Inflammatory macrophage treated with lipopolysaccharide for 4 hours (primary cell): ENCODE measurements at places on chromosomes 7 and 10.
A peak's percentile ranks its signal among the peaks of the same experiment; 100 is the strongest.

DNA sequence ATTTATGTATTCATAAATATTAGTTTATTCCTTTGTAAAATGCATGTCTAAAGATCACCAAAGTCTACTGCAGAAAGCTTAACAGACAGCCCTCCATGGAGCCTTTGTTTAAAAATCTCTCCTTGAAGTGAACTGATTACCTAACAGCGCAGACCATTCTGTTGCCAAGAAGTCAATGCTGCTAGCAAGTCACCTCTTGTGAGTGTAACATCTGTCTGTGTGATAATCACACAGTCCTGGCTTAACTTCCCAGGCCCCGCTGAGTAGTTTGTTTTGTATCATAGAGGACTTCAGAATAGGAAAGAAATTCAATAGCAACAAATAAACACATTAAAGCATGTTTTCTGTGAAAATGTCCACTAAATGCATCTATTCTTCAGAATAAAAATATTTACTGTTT lies 435.3 kb upstream of the IGFBP3 start:
- DNase-seq: no peak

GRCh38 chr7:70148997-70149396 lies 550.7 kb downstream of the AUTS2 start:
- no peak for DNase-seq

- peak; percentile 73 for DNase-seq
These were observed 1.5 kb upstream of the GRIFIN start for GRCh38 chr7:2477447-2478398.

GRCh38 chr7:144545330-144545729 lies 141.8 kb upstream of the NOBOX start:
- DNase-seq: no peak

DNA sequence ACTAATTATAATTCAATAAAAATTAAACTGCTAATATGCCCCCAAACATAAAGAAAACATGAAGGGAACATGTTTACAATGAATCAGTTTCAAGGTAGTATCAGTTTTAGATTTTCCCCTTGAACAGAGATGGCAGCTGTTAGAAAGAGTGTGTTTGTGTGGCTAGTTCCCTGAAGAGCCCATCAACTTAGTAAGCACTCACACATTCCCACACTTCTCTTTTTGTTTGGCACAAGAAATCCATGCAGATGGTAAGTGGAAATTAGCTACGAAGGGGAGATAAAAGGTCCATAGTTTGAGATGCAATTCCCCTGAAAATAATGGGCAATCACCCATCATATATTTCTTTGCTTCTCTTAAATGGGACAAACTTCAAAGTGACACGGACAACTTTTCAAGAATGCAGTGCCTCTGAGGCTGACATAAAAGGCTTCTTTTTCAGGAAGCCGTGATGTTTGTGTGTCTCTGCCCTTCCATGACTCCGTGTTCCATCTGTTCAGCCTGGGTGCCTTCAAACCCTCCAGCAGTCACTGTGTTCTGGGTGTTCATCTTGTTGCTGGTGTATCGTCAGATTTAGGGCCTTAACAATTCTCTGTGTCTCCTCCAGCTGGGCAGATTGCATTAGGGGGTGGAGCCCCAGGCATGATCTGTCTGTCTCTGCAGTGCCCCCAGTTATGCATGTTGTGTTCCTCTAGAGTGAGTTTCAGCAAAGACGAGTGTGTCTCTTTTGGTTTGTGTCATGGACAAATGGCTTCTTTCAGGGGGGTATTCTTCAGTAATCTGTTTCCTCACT lies 259.5 kb upstream of the NPY start:
- no peak for DNase-seq

GRCh38 chr10:101028446-101029337 lies 2.2 kb downstream of the PDZD7 start:
- DNase-seq: peak; percentile 76

- DNase-seq: peak; percentile 63
These were observed 6.0 kb downstream of the IL15RA start for GRCh38 chr10:5971315-5971832.

- DNase-seq: no peak
These were observed 903.6 kb upstream of the AUTS2 start for GRCh38 chr7:68694656-68695055.

DNA sequence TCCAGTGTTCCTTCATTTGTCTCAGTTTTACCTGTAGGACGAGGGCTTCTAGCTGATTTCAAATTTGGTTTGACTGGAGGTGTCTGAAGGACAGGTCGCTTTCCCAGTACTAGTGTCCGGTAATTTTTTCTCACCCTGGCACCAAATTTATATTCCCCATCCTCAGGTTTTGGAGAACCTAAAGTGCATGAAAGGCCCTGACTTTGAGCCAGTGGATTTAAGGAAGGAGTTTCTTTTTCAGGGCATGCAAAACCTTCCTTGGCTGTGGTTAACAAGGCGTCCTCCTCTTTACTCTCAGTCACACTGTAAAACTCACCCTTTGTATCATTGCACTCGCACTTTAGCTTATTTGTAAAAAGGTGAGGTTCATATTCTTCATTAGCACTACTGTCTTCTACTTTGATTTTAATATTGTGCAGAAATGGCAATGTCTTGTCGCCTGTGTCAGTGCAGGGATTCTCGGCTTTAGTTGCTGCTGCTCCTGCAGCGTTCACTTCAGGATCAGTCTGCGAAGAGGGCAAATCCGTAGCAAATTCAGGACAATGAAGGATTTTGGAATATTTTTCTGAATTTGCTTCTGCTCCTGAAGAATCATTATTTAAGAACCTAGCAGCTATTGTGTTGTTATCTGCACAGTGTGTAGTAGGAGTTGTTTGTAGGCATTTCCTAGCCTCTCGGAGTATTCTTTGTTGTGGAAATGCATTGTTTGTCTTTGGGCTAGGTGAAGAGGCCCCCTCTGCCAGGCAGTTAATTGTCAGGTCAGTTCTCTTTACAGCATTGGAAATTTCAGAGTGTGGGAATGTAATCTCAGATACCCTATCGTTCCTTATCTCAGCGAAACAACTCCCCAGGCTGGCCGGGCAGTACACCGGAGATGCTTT lies 9.9 kb downstream of the SKIDA1 start:
- no peak for DNase-seq

DNA sequence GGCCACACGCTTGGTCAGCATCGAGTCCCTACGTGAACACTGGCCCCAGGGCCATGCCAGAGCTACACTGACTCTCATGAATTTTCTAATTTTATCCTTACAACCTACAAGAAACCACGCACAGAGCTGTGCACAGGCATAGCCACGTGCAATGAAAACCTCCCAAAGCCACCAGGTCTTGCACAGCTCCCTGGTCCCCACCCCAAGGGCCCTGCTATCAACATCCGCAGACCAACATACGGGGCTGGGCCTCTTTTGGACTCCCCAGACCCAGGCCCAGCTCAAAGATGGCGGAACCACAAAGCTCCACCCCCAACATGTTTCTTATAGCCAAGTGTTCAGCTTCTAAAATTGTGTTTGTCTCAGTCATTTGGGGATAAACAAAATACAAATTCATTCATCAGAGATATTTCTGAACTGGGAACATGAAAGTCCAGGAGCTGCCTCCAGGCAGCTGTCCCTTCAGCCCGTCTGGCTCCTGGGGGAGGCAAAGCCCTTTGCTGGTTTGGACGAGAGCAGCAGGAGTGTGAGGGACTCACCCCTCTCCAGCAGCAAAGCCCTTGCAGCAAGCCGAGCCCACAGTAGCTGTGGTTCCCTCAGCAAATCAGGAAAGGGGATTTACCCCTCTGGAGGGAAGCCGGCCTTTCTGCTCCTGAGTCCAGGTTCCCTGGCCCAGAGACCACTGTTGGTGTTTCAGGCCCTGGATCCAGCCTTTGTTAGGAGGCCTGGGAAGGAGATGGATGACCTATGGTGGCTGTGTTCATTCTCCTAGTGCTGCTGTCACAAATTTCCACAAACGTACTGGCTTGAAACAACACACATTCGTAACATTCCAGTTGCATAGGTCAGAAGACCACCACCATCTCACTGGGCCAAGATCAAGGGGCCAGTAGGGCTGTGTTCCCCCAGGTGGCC lies 75.1 kb downstream of the OAT start:
- DNase-seq: no peak

DNA sequence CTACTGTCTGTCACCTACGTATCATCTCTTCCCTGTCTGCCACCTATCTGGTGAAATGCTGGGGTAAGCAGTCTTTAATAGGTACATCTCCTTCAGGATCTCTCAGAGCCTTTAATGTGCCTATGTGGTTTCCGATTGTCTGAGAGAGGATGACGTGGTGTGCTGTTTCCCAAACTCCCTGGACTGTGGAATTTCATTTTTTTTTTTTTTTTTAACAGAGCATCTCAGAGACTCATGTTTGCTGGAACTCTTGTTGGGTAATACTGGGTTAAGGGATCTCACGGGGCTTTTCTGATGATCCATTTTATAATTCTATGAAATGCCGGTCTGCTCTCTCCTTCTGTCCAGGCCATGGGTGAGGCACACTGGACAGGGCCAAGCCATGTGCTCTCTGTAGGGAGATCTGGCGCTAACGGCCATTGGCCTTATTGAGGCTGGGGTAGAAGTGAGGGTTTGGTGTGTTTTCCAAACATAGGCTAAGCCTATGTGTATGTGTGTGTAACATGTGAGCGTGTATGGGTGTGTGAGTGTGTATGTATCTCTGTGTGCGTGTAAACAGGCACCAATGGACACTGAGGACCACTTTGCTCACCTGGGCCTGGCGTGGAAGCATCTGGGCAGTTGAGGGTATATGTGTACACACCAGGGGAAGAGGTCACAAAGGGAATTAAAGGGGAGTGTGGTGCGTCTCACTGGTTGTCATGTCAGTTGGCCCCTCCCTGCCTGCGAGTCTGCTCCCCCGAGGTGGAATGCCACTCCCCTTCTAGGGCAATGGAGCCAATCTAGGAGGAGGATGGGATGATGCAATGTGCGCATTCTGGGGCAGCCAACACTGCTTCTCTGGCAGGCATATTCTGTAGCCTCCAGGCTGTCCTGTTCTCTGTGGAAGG lies 7.8 kb downstream of the ADRA2A start:
- DNase-seq: no peak

- DNase-seq: peak; percentile 34
These were observed 86.1 kb downstream of the LHPP start for GRCh38 chr10:124547647-124548168.

- DNase-seq: no peak
These were observed 21.1 kb downstream of the ZNF775 start for GRCh38 chr7:150400008-150400787.

GRCh38 chr10:78148961-78149612 lies 115.4 kb downstream of the RPS24 start:
- DNase-seq: peak; percentile 27

DNA sequence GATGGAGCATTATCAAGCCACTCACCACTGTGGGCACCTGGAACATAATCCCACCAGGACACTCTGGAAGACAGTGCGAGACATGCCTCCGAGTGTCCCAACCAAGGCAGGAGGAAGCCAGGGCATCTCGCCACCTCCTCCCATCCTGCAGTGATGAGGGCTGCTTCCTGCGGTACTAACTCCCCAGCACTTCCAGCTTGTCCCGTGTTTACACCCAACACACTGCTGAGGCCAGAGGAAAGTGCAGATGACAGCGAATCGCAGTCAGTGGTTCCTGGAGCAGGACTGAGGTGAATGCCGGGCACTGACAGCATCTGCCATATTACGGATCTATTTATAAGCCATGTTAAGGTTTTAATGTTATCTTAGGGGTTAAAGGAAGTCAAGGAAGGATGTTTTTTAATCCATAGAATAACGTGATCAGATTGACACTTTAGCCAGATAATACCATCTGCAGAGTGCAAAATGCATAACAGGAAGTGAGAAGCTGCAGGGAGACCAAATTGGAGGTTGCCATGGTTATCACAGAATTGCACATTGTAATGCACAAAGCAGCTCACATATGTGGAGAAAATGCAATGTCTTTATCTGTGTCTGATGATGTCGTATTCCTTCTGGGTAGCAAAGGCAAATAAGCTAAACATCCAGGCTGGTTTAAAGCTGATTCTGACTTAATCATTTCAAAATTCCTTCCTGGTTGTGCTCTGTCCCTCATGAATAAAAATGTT lies 314.1 kb upstream of the C7orf33 start:
- DNase-seq: no peak

DNA sequence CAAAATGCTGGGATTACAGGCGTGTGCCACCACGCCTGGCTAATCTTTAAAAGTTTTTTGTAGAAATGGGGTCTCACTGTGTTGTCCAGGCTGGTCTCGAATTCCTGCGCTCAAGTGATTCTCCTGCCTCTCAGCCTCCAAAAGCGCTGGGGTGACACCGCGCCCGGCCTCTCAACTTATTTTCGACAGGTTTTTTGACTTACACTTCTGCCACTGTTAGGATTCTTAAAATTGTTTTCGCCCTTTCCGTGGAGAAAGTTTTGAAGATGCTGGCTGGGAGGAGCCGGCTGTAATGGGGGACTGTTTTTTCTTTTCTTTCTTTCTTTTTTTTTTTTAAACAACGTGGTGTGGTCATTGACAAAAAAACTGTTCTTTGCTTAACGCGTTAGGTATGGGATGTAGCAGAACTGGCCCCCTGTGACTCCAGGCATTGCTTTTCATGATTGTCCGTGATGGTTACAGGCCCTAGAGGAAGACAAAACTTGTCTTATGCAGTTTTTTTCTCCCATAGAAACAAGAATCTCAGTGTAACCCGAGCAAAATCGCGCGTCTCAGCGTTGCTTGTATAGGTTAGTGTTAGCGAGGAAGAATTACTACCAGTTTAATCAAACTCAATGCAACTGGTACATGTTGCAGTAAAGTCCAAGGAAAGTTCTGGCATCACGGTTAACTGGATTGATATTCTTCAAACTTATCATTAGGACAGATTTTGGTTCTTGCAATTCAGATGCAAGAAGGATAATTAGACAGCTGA lies 72.2 kb downstream of the DAGLB start:
- peak; percentile 22 for DNase-seq

DNA sequence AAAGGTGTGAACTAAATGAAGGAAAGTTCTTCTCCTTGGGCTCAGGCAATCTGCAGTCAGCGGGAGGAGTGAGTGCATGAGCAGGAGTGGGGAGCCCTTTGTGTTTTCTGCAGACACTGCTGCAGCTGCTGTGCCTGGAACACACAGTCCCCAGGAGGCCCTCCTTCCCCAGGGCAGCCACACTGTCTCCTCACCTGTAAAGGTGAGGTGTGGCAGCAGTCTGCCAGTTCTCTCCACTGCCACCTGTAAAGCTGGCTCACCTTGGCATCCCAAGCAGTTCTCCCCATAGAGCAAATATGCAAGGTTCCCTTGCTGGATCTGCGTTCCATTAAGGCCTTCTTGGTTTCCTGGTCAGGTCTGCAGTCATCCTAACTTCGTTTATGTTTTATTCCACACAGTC lies 5.2 kb upstream of the VWC2 start:
- no peak for DNase-seq

- DNase-seq: no peak
These were observed 333.1 kb downstream of the CXCL12 start for GRCh38 chr10:44051584-44052385.

DNA sequence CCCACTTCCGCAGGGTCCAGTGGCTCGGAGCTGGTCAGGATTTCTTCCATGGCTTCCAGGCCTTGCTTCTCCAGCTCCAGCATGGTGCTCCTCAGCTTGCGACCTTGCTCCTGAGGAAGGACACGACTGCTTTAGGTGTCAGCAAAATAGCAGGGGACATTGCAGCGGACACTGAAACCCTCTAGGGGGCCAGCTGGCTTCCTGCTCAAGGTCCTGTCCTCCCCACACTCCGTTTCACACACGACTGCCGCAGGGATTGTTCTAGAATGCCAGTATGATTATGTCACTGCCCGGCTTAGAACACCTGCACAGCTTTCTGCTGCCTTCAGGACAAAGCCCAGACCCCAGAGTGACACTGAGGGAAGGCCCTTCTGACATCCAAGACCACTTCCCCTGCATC lies 65.6 kb downstream of the SCRN1 start:
- DNase-seq: no peak
